Activated T-helper 1 cell treated with anti-CD3 and anti-CD28 coated beads, Interleukin-2, amount 50 U/mL, for 16 hours (primary cell): ENCODE measurements at places on chromosomes 6 and 20.

- DNase-seq: no peak
These were observed 35.3 kb upstream of the LAMA2 start for GRCh38 chr6:128847431-128848210.

DNA sequence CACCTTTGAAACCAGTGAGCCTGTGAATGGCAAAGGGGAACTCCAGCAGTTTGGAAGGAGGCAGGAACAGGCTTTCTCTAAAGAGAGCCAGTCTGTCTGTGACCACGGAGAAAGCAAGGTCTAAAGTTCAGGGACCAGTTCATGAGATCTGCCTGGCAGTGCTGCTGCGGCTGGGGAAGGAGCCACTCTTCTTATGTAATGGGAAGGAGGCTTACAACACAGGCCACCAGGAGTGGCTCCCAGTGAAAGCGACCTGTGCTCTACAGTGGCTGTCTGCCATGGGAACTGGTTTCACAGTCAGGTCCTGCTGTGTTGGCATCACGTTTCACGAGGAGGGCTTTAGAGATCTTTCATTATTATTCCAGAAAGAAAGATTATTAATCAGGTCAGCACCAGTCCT is 291.9 kb upstream of the PRDM1 start:
- DNase-seq: no peak

- no peak for DNase-seq
These were observed 541 bp downstream of the SNX21 start for GRCh38 chr20:45833883-45834796.

- DNase-seq: no peak
These were observed 665 bp downstream of the FASTKD5 start for GRCh38 chr20:3158968-3159431.

- DNase-seq: no peak
These were observed 7.2 kb downstream of the SAMD3 start for GRCh38 chr6:130215526-130215925.

- DNase-seq: no peak
These were observed 49.2 kb downstream of the ANKS1A start for GRCh38 chr6:34938268-34938667.
